ENCODE measurements at places on chromosomes 4 and X. TPM values are rescaled to one million over a fixed set of nuclear protein-coding genes. Genes with fewer than 3 reads are reported as not detected.

DNA sequence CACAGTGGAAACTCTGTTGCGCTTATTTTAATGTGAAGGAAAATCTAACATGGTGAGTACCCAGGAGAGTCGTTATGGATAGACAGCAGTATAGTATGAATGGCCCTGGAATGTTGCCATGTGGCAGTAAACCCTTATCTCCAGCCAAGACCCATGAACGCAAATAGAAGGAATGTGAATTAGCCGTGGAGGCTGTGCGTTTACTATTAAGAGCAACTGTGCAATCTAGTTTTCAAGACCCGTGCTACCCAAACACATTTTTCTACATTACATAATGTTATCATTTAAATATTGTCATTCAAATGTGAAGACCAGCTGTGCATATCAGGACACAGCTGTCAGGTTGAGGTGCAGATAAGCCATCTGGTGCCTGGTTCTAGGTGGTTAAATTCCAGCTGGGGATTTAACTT lies 13.3 kb upstream of the AGA start:
- no peak overlapping the region for H3K27ac ChIP-seq
- no peaks in the 10 kb centered on the region for H3K27me3 ChIP-seq
- H3K36me3 ChIP-seq: no peaks in the 10 kb centered on the region
- H3K4me3 ChIP-seq: no peak overlapping the region
- no peaks in the 10 kb centered on the region for H3K4me1 ChIP-seq

DNA sequence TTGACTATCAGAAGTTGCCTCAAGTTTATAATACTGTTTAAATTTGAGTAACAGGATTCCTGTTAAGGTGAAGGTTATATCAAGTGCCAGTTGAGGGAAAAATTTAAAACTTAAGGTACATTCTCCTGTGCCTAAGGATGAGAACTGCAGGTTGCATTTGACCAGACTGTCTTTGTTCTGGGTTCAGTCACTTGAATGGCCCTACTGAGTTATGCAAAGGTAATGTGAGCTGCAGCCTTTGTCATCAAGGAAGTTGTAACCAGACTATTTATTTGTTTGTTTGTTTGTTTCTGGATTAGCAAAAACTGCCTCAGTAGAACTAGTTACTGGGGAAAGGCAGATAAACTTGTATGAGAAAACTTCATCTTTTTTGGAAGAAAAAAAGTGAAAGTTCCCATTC lies 131.9 kb downstream of the ATOH1 start:
- DNase-seq: no peak
- no peaks in the 10 kb centered on the region for H3K4me1 ChIP-seq
- H3K4me3 ChIP-seq: no peak overlapping the region
- no peak overlapping the region for H3K27ac ChIP-seq
- H3K36me3 ChIP-seq: no peaks in the 10 kb centered on the region

- no peaks in the 10 kb centered on the region for H3K4me1 ChIP-seq
- H3K36me3 ChIP-seq: no peaks in the 10 kb centered on the region
- peaks cover 2% of the 10 kb centered on the region for H3K27me3 ChIP-seq
- no peak overlapping the region for H3K4me3 ChIP-seq
Observed at GRCh38 chr4:94406668-94407437, 44.9 kb upstream of the PDLIM5 start.

DNA sequence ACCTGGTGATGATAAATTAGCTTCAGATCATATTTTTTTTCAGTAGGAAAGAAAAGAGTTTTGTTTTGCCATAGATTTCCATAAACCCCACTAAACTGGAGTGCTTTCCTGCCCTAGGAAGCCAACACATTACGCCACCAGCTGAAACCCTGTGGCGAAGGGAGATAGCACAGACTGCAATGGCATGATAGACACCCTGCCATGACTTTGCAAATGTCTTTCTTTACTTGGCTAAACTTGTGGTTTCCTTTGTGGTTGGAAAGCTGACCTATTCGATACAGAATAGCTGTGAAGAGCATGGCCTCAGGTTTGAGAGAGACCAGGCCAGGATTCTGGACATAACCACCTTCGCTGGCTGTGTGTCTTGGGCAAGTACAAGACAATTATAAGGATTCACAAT lies 19.1 kb downstream of the MFAP3L start:
- peaks cover 3% of the 10 kb centered on the region for H3K36me3 ChIP-seq
- H3K27me3 ChIP-seq: peaks cover 3% of the 10 kb centered on the region
- H3K27ac ChIP-seq: no peak overlapping the region
- H3K4me3 ChIP-seq: no peak overlapping the region
- no peak for DNase-seq

The KIT gene
- total RNA-seq: 0.10 TPM

The CXorf49B gene
- total RNA-seq: not detected
